ENCODE measurements at places on chromosomes 4 and X.
A peak's percentile ranks its signal among the peaks of the same experiment; 100 is the strongest.

DNA sequence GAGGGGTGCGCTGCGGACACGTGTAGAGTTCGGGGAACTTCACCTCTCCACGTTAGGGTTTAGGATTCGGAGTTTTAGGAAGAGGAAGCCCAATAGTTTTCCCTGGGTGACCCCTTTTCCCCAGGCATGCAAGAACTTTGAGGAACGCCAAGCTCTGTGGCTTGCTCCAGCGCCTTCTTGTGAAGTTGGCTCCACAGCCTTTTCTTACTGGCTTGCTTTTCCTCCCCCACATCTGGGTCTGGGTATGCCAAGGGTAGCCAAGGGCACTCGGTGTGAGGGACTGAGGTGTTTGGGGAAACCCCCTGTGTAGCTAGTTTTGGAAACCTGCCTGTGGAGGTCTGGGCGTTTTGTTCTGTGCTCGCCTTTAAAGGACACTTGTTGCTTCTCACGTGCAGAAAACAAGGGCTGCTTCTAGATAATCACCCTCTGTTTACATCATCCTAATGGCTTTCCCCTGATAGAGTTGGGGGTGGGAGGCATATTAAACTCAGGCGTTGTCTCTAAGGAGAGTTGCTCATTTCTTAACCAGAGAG is 746 bp downstream of the EDNRA start:
- no peak for DNase-seq

- DNase-seq: peak; percentile 14
Observed at GRCh38 chr4:162163892-162164759, at the start of gene FSTL5. FSTL5 (minus strand) TSS chr4:162164000; CDS start chr4:162111396, 52,604 bp downstream.

- no peak for DNase-seq
Observed at GRCh38 chrX:28303486-28303885, 283.8 kb upstream of the IL1RAPL1 start.

- DNase-seq: no peak
Observed at GRCh38 chr4:84877051-84877833, 89.2 kb downstream of the WDFY3 start.

- DNase-seq: peak; percentile 19
Observed at GRCh38 chr4:41791557-41791956, 43.0 kb upstream of the PHOX2B start.
